ENCODE measurements at places on chromosomes 12 and 14. TPM values are rescaled to one million over a fixed set of nuclear protein-coding genes. Genes with fewer than 3 reads are reported as not detected.

- DNase-seq, result no peak
These were observed 28.8 kb upstream of the RPLP0 start for GRCh38 chr12:120229487-120230325.

DNA sequence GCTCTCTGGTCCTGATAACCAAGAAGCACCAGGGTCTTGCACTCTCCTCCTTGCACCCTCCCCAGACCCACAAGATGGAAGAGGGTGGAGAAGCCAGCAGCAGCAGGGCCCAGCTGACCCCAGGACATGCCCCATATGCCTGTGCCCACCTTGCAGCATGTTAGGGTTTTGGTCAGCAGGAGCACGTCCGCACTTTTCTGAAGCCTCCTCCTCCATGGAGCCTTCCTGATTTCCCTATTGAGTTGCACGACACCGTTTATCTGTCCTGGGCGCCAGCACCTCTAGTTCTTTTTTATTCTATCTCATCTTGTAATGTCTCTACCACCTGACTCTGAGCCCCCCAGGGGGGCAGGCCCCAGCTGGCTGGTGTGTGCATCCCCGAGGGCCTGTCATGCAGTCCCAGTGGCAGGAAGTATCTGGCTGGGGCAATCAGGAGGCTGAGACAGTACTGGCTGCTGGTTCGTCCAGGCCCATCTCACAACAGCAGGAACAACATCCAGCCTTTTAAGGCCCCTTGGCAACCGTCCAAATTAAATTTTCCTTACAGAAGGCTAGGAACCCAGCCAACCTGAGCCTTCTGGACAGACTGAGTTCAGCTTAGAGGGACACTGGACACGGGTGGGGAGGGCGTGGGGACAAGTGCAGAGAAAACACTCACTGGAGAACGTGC, 39.6 kb downstream of the CCDC85C start:
- no peak for DNase-seq

GRCh38 chr14:101017806-101018560, 114.5 kb upstream of the RTL1 start:
- DNase-seq, result no peak

FIGNL2 gene
- total RNA-seq, result 0.32 TPM

RASAL1 gene
- total RNA-seq, result 0.26 TPM

DNA sequence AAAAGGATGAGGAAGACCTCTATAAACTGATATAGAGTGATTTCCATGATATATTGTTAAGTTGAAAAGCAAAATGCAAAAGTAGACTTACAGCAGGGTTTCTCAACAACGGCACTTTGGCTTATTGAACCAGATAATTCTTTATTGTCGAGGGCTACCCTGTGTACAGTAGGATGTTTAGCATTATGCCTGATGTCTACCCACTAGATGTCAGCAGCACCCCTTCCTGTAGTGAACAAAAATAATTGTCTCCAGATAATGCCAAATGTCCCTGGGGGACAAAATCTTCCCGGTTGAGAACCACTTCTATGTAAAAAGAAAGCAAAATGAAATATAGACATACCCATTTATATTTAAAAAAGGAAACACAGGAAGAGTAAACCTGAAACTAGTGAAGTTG, 32.4 kb downstream of the ABCD2 start:
- peak; percentile 38 for DNase-seq

DNA sequence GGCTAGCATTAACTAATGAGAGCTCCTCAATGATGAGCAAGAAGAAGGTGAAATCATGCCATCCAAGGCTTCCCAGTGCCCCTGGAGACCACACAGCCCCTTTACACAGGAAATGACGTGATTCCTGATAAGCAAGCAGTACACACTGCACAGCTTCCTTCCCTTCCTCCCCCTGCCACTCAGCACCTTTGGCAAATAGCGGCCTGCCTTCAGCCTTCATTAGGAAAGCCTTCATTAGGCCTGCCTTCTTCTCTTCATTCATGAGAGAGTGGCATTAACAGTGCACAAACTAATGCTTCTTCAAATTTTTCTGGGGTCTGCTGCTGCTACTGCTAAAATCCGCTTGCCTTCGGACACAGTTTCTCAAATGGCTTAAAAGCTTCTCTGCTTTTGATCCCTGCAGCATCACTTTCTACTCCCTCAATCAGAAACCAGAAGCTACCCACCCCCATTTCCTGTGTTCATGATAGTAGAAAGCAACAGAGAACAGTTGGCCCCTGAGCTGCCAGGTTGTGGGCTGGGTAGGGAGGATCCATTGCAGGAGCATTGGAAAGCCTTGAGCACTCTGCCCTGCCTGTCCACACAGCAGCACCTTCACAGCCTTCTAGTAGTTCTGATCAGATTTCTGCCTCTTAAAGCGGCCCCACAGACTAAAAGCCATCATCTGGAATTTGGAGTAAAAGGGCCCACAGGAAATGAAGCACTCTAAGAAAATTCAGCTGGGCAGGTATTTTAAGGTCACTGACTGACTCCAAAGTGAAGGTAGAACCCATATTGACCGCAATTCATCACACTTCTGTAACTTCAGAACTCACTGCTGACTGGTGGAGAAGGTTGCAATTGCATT, 103.8 kb upstream of the ETV6 start:
- peak; percentile 83 for DNase-seq

- no peak for DNase-seq
These were observed 474 bp downstream of the KCNK10 start for GRCh38 chr14:88322504-88323085.

ACOT4 gene
- 1.3 TPM for total RNA-seq

DNA sequence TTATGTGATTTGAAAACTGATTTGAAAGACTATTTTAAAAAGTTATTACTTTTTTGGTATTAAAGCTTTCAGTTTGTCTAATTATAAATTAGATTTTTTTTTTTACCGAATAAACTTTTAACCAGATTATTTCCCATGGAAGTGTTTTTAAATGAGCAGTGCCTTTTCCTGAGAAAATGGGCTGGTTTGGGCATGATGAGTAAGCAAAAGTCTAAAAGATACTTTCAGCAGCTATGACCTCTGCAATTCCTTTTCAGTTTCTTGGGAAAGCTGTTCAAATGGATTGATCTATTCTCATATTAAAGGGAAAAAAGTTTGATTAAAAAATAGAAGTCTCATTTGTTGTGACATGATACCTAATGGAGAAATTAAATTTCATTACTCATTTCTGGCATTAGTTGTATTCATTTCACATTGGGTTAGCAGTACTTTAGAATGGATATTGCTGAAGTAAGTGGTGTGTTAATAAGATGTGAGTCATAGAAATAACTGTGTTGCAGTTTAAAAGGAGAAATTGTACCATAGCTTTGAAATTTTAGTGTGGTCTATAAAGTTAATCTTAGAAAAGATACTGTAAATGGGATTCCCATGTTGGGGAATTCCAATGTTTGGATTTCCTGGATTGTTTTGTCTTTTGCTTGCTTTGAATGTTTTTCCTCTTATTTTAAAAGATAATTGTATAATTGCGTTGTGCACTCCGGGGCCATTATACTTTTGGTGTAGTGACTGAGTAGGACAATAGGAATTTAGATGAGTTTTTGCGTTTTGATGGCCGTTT, 21.0 kb downstream of the KTN1 start:
- no peak for DNase-seq

DNA sequence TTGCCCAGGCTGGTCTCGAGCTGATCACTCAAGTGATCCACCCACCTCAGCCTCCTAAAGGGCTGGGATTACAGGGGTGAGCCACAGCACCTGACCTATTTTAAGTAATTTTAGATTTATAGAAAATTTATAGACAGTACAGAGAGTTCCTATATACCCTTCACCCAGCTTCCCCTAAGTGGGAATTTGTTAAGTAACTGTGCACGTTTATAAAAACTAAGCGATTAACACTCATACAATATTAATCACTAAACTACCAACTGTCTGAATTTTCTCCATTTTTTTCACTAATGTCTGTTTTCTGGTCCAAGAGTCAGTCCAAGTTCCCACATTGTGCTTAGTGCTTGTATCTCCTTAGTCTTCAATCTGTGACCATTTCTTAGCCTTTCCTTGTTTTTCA, 5.5 kb downstream of the IL31 start:
- DNase-seq, result no peak

- no peak for DNase-seq
These were observed 81.9 kb downstream of the PELI2 start for GRCh38 chr14:56199982-56200577.

DNA sequence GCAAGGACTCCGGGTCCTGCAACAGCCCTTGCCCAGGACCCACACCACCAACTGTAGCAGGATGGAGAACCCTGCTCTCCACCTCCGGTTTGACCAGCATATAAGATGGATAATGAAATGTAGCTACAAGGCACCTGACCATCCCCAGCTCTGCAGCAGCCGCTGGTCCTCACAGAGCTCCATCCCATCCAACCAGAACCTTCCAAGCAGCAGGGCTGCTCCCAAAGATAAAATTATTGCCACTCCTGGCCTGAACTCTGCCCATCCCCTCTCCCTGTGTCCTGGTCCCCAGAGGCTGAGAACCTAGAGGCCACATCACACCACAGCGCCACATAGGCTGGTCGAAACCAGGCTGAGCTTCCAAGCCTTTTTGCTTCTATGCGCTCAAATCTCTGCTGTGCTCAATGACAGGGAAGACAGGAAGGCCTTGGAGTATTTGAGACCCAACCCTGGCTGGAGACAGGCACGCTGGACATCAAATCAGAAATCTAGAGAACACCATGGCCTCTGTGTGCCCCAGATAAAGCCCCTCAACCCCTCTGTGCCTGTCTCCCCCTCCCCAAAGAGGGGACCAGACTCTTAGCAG, 4.2 kb downstream of the CDK2AP1 start:
- no peak for DNase-seq

- DNase-seq, result no peak
These were observed 10.3 kb downstream of the VEZT start for GRCh38 chr12:95227818-95228356.

DNA sequence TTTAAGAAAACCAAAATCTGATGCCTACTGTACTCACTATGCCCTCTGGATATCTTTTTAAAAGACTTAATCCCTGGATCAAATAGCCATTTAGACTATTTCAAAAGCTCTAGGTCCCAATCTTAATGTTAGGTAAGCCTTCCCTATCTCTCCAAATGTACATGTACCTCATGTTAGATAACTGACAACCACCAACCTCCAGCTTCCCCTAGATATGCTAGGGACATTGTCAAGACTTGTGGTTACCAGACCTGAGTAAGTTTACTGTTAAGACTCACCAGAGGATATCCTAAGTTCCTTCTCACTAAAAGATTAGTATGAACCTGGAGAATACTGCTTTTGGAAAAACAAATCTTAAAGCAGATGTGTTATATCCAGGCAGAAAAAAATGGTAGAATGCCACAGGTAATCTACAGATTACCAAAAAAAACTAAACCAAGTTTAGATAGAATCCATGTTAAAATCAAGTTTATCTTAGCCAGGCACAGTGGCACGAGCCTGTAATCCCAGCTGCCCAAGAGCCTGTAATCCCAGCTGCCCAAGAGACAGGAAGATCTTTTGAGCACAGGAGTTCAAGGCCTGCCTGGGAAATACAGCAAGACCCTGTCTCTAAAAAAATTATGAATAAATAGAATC, 9.7 kb downstream of the NAP1L1 start:
- DNase-seq, result no peak

DNA sequence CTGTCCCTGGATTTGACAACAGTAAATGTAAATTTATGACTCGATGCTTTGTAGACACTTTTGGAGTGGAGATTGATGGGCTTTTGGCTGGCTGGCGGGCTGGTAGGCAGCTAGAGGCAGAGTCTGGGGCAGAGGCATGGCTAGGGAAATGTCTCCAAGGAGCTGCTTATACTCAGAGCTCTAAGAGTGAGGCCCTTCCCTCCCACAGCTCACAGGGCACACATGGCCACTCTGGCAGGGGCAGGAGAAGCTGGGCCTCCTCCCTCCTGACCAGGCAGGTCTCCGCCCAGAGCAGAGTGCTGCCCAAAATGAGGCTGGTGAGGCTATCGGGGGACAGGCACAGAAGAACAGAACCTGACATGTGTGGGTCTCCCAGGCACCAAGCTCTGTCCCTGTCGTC, 67.5 kb downstream of the GALNT16 start:
- DNase-seq, result no peak

TAS2R31 gene
- 2.2 TPM for total RNA-seq

OR6C68 gene
- total RNA-seq, result not detected

CCDC175 gene
- not detected for total RNA-seq

GRCh38 chr12:13251521-13251920, 55.0 kb downstream of the EMP1 start:
- DNase-seq, result no peak

- no peak for DNase-seq
These were observed 21.0 kb upstream of the MDM2 start for GRCh38 chr12:68786929-68787328.

GRCh38 chr12:84994426-84994825, 41.7 kb downstream of the TSPAN19 start:
- DNase-seq, result no peak

- DNase-seq, result no peak
These were observed 208.8 kb upstream of the LRFN5 start for GRCh38 chr14:41397926-41398325.

GRCh38 chr12:109738878-109739665, 25.4 kb downstream of the FAM222A start:
- no peak for DNase-seq

- DNase-seq, result no peak
These were observed 121.2 kb downstream of the GPR135 start for GRCh38 chr14:59344016-59344415.

- no peak for DNase-seq
These were observed 103.7 kb downstream of the CMKLR1 start for GRCh38 chr12:108235197-108235984.

- DNase-seq, result no peak
These were observed 6.3 kb downstream of the ZFP36L1 start for GRCh38 chr14:68786491-68787091.

DNA sequence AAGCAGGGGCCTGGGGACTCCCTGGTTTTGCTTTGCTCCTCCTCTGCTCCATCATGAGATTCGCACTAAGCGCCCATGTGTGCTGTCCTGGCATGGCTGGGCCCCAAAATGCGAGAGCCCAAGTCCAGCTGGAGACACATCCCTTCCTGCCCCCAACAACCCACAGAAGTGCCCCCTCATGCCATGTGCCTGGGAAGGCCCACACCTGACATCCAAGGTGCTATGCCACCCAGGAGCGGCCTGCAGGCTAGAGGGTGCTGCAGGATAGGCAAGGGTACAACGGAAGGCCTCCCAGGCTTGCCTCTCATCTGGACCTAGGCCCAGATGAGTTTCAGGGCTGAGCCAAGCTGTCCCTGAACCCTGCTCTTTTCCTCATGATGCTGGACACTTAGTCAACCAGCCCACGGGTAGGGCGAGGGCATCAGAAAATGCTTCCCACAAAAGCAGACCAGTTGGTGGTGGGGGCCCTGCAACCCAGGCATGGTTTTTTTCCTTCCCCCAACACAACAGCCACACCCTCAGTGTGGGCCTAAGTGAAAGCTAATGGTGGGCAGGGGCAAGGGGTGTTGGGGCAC, 13.2 kb upstream of the KRT80 start:
- no peak for DNase-seq

MDGA2 gene
- not detected for total RNA-seq

PXMP2 gene
- 40.6 TPM for total RNA-seq

RDH12 gene
- total RNA-seq, result not detected

- no peak for DNase-seq
These were observed 870 bp upstream of the TBPL2 start for GRCh38 chr14:55441286-55441685.

- DNase-seq, result peak; percentile 33
These were observed 91.8 kb downstream of the EML1 start for GRCh38 chr14:99884834-99885648.

GPR84 gene
- total RNA-seq, result 0.57 TPM

GRCh38 chr12:88889326-88890110, 309.2 kb upstream of the KITLG start:
- DNase-seq, result no peak

PEX5 gene
- 21.0 TPM for total RNA-seq

LRP1-AS gene
- total RNA-seq, result not detected

GRCh38 chr12:42916143-42916542, 326.6 kb upstream of the PRICKLE1 start:
- no peak for DNase-seq

All from activated CD8-positive, alpha-beta T cell treated with anti-CD3 and anti-CD28 coated beads, Interleukin-2, amount 10 ng/mL, durations not matched to agents 7 days and 5 days (primary cell).